ENCODE measurements at places on chromosomes 13 and 19.

DNA sequence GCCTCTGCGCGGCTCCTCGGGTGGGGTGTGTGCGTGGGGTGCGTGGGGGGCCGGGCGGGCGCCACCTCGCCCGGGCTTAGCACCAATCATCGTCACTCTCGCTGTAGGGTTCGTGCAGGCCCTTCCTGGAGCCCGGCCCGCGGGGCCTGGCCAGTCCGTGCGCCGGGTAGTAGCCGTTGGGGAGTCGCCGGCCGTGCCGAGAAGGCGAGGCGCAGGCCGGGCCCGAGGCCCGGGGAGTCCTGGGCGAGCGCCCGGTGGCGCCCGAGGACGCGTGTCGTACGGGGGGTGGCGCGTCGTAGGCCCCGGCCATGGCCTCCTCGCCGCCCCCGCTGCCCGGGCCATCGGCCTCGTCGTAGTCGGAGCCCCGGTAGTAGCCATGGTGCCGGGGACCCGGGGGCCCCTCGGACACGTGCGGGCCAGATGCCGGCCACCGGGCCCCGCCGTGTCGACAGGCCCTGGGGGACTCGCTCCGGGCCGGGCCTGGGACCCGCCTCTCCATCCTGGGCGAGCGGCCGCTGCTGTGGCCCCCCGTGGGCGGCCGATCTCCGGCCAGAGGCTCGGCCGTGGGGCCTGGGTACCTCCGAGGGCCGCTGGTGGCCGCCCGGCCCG is 57.1 kb downstream of the IER2 start:
- no peak for DNase-seq

DNA sequence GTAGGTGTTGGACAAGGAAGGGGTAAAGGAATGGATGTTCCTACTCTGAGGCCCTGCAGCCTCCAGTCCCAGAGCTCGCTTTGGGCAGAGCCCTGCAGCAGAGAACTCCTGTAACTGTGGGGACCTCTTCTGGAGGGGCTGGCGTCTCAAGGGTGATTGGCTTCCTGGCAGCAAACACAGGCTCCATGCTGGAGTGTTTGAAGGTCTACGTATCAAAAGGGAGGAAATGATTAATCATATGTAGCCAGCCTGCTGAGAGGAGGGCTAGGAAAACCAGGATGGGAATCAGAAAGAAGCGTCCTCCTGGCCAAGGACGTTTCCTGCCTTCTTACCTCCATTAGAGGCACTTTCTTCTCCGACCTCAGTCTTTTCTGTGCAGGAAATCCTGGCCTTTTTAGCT is 208.5 kb downstream of the TSHZ3 start:
- no peak for DNase-seq

GRCh38 chr19:21910318-21910717 is 74.3 kb upstream of the ZNF43 start:
- no peak for DNase-seq

DNA sequence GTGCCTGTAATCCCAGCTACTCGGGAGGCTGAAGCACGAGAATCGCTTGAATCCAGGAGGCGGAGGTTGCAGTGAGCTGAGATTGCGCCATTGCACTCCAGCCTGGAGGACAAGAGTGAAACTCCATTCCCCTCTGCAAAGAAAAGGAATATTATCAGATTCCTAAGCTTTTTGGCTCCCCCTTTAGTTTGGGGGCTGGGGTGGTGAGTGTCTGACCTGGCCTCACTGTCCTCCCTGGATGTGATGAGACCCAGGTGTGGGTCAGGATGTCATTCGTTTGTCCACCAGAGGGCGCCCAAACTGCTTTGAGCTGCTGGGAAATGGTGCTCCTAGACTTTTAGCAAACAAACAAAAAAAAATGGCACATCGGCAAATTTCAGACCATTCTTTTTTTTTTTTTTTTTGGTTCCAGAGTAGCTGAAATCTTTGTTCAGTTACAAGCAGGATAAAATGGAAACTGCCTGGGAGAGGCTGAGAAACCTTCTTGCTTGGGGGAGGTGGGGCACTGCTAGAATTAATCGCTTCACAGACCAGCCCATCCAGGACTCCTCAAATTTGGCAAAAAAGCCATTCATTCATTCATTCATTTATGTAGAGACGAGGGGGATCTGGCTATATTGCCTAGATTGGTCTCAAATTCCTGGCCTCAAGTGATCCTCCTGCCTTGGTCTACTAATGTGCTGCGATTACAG is 29.4 kb downstream of the SPC24 start:
- peak; percentile 61 for DNase-seq

DNA sequence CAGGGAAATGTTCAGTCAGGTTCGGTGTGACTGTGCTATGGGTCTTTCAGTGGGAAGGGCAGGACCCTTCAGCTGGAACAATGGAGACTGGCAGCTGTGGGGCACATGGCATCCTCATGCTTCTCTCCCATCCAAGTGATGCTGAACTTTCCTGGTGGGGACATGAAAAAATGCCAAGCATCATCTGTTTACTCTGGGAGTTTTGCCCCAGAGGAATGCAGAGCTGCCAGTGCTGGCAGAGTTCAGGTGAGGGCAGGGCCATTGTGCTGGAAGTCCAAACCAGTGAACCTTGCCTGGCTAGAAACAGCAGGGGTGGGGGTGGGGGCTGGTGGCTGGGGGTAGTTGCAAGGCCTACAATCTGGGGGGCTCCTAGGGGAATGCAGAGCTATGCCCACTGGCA is 1320.6 kb downstream of the PCDH9 start:
- DNase-seq: no peak

DNA sequence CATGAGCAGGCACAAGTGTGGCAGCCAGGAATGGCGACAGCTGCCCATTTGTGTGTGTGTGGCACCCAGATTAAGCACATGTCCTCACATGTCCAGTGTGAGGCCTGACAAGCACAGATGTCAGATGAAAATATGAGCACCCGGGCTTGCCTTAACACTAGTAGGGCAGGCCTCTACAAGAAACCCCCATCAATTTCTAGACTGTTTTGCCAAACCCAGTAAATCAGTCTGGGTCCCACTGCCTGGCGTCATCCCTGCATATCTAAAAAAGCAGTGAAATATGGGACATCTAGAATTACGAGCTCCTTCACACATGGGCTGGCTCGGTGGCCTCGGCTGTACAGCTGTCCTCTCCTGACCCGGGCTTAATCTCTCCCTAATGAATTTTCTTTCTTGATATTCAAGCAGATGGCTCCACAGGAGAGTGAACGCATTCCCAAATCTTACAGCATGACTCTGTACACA is 432.7 kb downstream of the FOXO1 start:
- DNase-seq: no peak

DNA sequence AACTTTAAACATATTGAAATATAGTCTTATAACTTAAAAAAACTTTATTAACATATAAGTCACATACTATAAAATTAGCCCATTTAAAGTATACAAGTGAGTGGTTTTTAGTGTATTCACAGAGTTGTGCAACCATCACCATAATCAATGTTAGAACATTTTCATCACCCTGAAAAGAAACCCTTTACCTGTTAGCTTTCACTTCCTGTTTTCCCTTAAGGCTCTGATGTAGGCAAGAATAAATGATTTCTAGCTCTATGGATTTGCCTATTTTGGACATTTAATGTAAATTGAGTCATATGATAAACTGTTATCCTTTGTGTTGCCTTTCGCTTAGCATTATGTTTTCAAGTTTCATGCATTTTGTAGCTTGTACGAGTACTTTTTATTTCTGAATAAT is 15.6 kb downstream of the ZNF568 start:
- no peak for DNase-seq

- no peak for DNase-seq
These were observed 107.2 kb downstream of the UQCRFS1 start for GRCh38 chr19:29105629-29106292.

DNA sequence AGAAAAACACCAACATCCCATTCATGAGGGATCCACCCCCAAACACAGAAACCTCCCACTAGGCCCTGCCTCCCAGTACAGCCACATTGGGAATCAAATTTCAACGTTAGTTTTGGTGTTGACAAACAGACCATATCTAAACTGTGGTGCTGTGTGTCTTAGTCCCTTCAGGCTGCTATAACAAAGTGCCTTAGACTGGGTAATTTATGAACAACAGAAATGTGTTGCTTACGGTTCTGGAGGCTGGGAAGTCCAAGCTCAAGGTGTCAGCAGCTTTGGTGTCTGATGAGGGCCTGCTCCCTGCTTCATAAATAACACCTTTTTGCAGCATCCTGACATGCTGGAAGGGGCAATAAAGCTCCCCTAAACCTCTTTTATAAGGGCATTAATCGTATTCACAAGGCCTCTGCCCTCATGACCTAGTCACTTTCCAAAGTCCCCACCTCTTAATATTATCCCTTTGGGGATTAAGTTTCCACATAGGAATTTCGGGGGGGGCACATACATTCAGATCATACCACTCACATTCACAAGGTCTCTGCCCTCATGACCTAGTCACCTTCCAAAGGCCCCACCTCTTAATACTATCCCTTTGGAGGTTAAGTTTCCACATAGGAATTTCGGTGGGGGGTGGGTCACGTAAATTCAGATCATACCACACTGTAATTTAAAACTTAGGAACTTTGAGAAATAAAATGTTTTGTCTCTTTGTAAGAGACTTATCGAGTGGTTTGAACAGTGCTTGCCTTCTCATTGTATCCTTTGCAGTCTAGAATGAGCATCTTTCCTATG is 27.5 kb downstream of the ZNF507 start:
- DNase-seq: no peak

DNA sequence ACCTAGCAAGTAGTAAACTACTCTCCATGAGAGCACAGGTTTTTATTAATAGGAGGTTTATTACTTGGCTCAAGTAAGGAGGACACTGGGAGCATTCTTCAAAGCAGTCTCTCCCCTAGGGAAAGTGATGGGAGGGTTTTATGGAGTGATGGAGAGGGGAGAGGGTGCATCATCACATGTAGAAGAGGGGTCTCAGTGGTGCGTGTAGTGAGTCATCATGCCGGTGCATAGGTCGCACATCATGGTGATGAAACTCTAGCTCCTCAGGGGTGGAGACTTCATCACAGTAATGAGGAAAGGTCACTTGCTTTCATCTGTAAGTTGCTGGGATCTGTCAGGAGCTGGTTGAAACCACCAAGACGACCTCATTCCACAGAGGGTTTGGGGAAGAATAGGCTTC is 210.8 kb upstream of the UBL3 start:
- no peak for DNase-seq

DNA sequence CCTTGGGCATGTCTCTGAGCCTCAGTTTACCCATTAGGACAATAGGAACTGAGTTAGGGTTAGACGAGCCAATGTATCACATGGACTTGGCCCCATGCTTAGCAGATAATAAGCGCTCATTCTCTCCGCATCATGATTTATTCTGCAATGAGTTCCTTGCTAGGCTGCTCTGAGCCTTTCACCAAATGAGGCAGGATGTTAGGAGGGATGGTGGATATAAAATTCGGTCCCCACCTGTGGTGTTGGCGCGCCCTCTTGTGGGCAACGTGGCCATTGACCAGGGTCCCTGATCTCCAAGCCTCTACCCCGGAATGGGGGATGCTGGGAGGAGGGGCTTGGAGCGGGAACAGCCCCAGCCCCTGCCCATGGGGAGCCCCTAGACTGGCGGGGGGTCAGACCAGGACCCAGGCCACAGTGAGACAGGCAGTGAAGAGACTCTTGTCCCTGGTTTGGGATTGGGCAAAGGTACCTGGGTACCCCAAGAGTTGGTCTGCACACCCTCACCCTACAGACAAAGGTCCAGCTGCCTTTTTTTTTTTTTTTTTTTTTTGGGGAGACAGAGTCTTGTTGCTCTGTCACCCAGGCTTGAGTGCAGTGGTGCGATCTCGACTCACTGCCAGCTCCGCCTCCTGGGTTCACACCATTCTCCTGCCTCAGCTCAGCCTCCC is 43.9 kb downstream of the CERS4 start:
- DNase-seq: peak; percentile 81

DNA sequence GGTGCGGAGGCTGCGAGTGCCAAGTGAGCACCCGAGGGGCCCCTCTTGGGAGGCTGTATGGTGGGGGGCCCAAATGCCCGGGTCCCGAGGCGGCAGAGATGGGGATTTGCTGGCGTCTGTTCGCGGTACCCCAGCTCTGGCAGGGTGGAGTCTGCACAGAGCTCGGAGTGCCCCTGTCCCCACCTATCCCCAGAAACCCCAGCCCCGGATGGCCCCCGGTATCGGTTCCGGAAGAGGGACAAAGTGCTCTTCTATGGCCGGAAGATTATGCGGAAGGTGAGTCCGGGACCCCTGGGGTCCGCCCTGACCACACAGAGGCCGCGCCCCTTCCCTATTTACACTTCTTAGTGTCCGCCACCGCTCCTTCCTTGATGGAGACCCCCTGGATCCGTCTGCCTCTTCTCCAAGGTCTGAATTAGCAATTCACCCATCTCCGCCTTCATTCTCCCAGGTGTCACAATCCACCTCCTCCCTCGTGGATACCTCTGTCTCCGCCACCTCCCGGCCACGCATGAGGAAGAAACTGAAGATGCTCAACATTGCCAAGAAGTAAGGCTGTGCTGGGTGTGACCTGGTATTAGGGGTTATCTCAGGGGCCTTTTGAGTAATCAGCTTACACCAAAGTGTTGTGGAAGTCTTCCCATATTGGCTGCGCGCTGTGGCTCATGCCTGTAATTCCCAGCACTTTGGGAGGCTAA is 630 bp downstream of the PNPLA6 start:
- DNase-seq: no peak

DNA sequence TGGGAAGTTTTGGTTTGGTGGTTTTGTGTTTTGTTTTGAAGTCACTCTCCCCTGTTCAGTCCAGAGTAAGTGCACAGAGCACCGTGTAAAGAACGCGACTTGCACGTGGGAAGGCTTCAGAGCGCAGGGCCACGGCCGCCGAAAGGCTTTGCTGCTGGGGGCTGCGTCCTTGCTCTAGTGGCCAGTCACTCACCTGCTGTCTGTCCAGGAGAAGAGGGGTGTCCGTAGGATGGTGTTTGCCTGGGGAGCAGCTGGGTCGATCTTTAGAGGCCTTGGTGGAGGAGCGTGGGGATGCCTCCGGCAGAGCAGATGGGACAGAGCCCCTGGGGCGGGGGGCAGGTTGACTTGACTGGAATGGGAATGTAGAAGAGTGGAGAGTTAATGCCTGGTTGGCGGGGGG is 116.6 kb upstream of the MCF2L start:
- DNase-seq: no peak

GRCh38 chr13:46605076-46605824 is 52.3 kb downstream of the LRCH1 start:
- DNase-seq: no peak

- DNase-seq: peak; percentile 65
These were observed at the start of gene PTPRS for GRCh38 chr19:5340637-5341447. Gene PTPRS (minus strand): TSS chr19:5340812. CDS start chr19:5286140, 54,672 bp downstream.

- DNase-seq: no peak
These were observed 5.1 kb upstream of the WBP4 start for GRCh38 chr13:41056194-41056593.

GRCh38 chr19:4229179-4229931 is at the start of gene EBI3:
Gene EBI3 (plus strand): TSS chr19:4229523. CDS start chr19:4229551, 28 bp downstream.
- DNase-seq: peak; percentile 47

DNA sequence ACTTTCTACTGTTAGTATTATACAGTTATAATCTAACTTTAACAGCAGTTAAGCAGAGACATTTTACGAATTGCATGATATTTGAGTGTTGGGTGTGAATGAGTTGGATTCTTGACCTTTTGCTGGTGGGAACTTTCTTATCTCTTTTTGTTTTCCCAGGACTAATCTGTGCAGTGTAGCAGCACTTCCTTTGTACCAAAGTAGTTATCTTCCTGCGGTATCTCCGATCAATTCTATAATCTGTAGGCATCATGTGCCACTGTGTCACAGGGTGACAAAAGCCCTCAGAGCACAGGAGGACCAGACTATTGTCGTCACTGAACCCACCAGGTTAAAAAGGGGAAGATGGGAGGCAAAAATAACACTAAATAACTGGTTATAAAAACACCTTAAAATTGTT is 823.5 kb downstream of the GPC5 start:
- no peak for DNase-seq

Measured in stimulated activated effector memory CD8-positive, alpha-beta T cell treated with anti-CD3 and anti-CD28 coated beads, Interleukin-12 subunit alpha, Interleukin-12 subunit beta, amount 100 ng/mL, for 72 hours (primary cell).